ENCODE measurements at places on chromosomes 1 and 21.
A peak's percentile ranks its signal among the peaks of the same experiment; 100 is the strongest.

DNA sequence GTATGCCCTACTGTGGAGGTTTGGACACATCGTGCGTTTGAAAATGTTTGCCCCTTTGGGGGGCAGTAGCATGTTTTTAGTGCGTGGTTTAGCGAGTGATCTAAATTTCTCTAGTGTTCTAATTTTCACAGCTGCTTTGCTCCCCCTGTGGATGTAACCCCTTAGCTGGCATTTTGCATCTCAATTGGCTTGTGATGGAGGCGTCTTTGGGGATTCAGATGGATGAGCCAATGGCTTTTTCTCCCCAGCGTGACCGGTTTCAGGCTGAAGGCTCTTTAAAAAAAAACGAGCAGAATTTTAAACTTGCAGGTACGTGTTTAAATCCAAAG, 836 bp downstream of the CDC7 start:
- DNase-seq: peak; percentile 57

DNA sequence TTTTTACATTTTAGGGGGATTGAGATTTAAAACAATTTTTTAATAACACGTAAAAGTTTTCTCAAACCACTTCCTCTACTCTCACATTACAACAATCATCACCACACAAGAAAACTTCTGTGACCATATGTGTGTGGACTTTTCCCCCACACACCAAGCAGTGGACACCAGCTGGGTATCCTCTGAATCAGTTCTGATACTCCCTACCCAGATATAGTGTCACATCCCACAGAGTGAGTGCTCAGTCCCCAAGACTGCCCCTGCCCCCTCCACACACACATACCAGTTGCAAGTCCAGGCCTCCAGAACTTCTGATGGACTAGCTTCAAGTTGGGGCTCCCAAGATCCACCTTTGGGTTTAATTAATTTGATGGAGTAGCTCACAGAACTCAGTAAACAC, 53.3 kb upstream of the QSOX1 start:
- no peak for DNase-seq

GRCh38 chr1:98086156-98086555, 165.3 kb upstream of the DPYD start:
- peak; percentile 55 for DNase-seq

DNA sequence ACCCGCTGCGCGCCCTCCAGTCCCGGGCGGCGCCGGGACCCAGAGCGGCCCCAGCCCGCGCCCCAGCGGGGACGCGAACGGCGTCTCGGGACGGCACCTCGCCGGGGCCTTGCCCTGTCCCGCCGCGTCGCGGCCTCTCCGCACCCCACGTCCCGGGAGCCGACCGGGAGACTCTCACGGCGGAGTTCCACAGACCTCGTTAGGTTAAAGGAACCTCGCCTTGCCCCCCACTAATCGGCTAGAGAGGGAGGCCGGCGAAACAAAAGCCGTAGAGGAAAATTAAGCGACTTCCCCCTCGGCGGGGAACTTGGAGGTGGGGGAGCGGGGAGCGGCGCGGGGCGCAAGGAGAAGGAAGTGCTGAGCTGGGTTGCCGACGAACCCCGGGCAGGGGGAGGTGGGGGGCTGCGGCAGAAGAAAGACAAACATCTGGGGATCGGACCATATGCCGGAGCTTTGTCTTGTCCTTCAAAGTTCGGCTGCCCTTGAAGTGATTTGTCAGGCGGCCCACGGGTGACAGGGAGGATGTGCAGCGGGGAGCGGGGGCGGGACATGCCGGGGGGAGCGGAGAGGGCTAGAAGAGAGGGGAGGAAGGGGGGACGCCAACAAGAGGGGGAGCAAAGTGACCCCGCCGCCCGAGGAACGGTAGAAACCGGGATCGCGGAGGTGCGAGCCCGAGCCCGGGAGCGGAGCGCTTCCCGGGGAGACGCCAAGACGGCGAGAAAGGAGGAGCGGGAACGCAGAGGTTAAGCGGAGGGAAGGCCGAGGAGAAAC, 120.0 kb upstream of the RRP15 start:
- DNase-seq: peak; percentile 61

DNA sequence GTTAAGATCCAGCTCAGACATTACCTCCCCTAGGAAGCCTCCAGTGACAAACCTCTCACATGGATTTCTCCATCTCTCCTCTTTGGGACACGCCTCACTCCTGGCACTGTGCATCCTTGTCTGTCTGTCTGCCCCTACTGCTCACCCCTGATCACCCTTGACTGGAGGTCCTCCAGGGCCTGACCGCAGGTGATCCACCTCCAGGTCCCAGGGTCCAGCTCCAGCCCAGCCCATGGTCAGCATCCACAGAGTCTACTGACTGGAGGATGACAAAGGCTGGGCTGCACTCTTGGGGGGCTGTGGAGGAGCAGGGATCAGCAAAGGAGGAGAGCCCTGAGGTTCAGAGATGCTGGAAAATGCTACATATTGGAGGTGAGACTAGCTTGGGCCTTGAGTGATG, 65.8 kb downstream of the BEND5 start:
- DNase-seq: no peak

GRCh38 chr21:33937931-33938339, 22.3 kb upstream of the ATP5PO start:
- peak; percentile 19 for DNase-seq

DNA sequence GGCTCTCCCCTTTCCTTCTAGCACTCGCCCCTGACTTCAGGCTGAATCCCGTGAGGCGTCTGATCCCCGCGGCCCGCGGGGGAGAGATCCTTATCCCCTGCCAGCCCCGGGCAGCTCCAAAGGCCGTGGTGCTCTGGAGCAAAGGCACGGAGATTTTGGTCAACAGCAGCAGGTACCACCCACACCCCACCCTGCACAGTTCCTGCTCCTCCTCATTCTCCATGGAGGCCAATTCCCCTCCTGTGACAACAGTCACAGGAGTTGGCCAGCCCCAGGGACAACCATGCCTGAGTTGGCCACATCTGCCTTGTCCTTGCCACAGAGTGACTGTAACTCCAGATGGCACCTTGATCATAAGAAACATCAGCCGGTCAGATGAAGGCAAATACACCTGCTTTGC, 20.0 kb downstream of the TMEM81 start:
- DNase-seq: no peak

DNA sequence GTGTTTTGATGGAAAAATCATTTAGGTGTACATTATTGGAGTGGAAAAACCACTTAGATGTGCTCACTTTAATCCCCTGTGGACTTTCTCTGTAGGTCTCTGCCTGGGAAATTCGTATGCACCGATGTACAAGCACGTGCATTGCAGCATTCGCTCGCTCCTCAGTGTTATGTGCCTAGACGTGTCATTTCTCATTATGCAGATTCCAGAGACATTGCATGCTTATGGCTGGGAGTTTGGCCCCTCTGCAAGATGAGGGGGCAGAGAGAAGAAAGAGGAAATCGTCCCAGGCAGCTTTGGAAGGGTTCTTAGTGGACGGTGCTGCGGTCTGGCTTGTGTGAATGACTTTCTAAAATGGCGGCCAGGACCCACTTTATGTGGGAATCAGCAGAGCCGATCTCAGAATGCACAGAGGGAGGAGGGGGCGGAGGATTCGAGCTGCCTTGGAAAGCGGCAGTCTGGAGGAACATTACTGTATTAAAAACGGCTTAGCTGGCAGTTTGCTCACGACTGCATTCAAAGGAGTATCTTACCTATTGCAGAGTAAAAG, 2.3 kb downstream of the SPEN start:
- DNase-seq: peak; percentile 60

GRCh38 chr1:185500001-185500626, 183.1 kb upstream of the IVNS1ABP start:
- DNase-seq: no peak

GRCh38 chr1:118990513-118991152, 2.5 kb upstream of the TBX15 start:
- DNase-seq: no peak

- DNase-seq: peak; percentile 44
Measured at GRCh38 chr1:182229921-182230491, 161.6 kb downstream of the GLUL start.
